RPMI7951 (cell line): ENCODE measurements at places on chromosomes 4 and X. TPM values are rescaled to one million over a fixed set of nuclear protein-coding genes. Genes with fewer than 3 reads are reported as not detected.

NHSL2 gene
- total RNA-seq, result 0.36 and 0.59 TPM in 2 replicates

RASGEF1B gene
- not detected in 2 replicates for total RNA-seq

DNA sequence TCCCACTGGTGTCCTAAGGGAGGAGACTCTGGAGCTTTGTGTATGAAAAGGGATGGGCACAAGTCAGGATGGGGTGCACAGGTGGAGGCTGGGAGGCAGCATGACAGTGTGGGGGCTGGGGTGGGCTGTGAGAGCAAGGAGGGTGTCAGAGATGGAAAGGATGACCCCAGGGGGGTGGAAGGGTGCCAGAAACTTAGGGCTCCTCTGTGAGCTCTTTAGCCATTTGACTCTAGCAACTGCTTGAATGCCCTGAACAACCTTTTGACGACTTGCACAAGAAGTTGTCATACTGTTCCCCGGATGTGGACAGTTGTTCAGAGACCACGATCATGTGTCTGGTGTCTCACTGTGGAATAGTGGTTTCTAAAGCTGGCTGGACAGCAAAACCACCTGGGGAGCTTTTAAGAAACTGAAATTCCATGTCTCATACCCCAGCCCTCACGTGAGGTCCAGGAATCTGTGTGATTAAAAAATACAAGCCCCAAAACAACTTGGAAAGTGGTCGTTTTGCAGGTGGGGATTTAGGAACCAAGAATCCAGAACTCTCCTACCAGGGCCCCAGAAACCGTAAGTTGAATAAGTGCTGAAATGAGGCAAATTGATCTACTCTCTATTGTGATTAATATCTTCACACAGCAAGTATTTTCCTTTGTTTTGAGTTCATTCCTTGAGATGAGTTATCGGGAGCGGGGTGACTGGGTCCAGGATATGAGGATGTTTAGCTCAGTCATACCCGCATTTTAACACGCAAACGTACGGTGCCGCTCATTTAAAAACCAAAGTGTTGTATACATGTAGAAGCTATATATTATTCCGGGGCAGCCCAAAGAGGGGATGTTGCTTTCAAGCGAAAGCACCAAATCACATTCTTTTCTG lies 3.4 kb downstream of the RHOH start:
- peak; percentile 50 for DNase-seq

- DNase-seq, result no peak
Observed at GRCh38 chr4:180455226-180455625, 1788.0 kb upstream of the TENM3 start.

DNA sequence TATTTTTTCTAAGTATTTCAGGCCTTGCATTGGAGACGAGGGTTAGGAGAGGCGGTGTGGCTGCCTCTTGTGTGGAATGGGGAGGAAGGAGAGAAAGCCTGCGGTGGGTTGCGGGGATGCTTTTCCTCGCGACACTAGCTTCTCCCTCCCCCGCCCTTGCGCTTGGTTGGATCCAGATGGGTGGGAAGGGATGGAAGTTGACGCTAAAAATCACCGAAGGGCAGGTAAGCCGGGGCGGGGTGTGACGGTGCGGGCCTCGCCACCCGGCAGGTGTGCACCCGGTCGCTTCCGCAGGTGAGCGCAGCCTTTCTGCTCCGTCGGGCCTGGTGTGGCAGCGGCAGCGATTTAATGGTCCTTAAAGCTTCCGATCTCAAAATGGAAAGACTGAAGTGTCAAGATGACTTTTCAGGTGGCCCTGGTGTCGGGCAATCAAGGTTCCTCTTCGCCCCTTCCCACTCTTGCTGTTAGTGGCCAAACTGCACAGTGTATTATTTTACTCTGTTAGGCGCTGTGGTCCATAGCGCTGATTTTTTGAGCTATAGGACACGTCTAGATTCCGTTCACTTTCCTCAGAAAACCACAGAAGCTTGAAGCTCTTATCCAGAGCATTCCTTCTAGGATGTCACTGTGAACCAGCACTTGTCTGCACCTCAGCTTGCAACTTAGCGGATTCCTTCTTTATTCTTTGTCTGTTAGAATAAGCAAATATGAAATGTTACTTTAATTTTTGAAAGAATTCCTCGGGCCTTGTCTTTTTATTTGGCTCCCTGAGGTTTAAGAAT lies 765 bp downstream of the ENOPH1 start:
- no peak for DNase-seq

DNA sequence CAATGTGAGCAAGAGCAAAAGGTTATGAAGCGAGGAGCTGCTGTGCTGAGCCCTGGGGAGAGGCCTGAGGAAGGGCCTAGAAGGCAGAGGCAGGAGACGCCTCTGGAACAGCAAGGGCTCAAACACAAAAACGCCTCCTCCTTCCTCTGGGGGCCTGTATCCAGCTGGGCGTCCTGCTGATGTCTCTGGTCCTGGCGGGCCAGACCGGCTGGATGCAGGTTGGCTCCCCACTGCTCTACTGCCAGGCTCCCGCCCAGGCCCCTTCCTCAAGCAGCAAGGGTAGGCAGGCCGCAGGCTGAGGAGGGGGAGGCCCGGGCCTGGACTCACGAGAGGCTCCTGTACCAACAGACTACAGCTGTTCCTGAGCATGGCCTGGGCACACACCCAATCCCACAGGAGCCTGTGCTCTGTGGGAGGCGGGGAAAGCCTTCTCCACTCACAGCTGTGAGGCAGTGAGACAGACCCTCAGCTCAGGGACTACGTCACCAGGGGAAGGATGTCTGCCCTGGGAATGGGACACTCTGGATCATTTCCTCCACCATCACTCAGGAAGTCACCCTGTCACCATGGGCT lies 2.3 kb downstream of the HAUS7 start:
- DNase-seq, result no peak

- no peak for DNase-seq
Observed at GRCh38 chr4:93334003-93334402, 494.6 kb upstream of the ATOH1 start.

GRCh38 chr4:18113710-18114331 lies 92.3 kb upstream of the LCORL start:
- no peak for DNase-seq

- no peak for DNase-seq
Observed at GRCh38 chr4:1869530-1870327, 1.5 kb upstream of the NSD2 start.
